Fibroblast of lung (primary cell): ENCODE measurements at places on chromosomes 7 and 10. TPM values are rescaled to one million over a fixed set of nuclear protein-coding genes. Genes with fewer than 3 reads are reported as not detected.
A peak's percentile ranks its signal among the peaks of the same experiment; 100 is the strongest.

DNA sequence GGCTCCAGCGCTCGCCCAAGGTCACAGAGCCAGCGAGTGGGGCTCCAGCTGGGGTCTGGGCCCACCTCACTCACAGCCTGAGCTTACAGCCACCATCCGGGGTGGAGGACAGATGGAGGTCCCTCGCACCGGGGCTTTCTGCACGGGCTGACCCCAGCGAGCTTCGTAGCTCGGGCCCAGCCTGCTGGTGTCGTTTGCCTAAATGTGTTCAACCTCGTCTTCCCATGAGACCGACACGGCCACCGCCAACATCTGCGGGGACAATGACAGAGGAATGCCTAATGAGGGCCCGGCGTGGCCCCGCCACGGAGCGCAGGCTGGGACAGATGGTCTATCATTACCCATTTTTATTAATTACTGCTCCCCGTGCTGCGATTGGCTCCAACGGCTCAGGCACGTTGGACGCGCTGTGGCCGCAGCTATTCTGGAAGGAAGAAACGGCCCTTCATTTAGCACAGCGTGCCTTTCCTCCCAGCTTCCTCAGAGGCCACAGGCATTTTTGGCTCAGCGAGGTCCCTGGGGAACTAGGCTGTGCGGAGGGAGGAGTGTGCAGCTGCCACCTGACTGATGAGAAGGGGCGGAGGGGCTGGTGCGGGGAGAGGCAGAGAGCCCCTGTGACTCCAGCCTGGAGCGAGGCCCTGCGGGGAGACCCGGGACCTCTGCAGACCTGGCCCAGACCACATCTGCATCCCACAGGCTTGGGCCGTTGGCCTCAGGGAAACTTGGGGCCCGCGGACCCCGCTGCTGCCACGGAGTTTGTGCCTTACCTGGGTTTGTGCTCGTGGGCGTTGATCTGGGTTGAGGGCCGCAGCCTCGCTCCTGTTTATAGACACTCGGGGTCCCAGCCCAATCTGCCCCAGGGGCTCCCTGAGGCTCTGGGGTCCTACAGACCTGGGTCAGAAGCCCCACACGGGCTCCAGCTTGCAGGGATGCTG is 22.9 kb upstream of the ELFN1 start:
- DNase-seq: peak; percentile 32

DNA sequence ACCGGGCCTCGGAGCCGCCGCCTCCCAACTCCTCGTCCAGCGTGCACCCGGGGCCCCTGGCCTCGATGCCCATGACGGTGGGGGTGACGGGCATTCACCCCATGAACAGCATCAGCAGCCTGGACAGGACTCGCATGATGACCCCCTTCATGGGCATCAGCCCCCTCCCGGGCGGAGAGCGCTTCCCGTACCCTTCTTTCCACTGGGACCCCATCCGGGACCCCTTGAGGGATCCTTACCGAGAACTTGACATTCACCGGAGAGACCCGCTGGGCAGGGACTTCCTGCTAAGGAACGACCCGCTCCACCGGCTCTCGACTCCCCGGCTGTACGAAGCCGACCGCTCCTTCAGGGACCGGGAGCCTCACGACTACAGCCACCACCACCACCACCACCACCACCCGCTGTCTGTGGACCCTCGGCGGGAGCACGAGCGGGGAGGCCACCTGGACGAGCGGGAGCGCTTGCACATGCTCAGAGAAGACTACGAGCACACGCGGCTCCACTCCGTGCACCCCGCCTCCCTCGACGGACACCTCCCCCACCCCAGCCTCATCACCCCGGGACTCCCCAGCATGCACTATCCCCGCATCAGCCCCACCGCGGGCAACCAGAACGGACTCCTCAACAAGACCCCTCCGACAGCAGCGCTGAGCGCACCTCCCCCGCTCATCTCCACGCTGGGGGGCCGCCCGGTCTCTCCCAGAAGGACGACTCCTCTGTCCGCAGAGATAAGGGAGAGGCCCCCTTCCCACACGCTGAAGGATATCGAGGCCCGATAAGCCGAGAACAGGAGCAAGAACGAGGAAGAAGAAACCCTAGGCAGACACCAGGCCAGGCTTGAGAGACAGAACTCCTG is 341.5 kb upstream of the GALNT17 start:
- no peak for DNase-seq

- no peak for DNase-seq
Measured at GRCh38 chr7:55251313-55251712, 113.8 kb upstream of the LANCL2 start.

DNA sequence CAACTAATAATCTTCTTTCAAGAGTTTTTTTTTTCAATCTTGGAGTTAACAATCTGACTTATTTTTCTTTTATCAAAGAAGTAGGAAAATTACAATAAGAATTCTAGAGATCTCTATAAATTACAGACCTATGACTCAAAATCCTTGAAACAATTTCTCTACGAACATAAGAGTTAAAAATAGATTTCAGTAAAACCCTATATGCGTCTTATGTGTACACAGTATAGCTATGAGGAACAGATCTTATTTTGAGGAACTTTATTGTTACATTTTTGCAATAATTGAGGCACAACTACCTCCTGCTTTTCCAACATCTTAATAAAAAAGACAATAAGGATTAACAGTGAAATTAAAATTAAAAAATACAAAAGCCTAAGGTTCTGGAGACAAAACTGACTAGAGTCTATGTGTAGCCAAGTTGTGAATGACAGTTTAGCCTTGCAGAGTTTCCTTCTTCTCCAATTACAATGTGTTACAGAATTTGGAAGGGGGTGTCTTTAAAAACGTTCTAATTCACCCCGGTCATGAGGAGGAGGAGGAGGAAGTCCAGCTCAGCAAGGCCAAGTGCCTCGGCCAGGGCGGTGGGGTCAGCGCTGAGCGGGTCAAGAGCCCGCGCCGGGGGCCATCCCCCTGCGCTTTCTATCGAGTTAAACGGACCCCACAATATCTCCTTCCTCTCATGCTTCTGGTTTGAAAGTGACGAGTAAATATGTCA is 40.5 kb downstream of the AMZ1 start:
- DNase-seq: peak; percentile 27

GRCh38 chr10:122054048-122055025 is 65.4 kb downstream of the TACC2 start:
- DNase-seq: peak; percentile 48

DNA sequence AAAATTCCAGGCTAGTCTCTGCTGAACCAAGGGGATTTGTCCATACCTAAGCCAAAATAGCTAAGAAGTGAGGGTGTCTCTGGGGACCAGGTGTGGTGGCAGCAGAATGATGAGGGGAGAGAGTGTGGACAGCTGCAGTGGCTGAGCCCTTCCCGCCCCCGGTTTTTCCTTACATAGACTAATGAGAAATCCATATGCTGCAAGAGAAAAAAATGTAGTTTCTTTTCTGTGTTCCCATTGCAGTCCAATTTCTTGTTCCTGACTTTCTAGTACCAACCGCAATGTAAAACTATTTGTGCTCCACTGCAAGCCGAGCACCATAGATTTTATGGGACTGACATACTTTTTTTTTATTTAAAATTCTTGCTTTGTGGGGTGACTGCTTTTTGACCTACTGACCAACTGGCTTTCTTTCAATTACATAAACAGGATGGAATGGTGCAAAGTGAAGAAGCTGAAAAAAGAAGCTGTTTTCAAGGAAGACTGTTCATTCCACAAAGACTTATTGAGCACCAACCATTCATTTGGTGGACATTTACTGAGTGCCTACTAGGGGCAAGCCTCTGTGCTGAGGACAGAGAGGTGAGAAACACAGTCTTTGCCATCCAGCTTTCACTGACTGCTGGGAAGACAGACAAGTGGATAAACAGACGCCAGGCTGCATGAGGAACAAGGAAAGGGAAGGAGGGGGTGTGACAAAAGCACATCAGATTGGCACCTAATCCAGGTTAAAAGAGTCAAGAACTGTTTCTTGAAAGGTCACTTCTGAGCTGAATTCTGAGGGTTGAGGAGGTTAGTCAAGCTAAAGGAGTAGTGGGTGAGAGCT is 9.8 kb downstream of the CEP41 start:
- DNase-seq: peak; percentile 93

GDF10 gene
- 8.0 and 25.1 TPM in 2 replicates for total RNA-seq

DNA sequence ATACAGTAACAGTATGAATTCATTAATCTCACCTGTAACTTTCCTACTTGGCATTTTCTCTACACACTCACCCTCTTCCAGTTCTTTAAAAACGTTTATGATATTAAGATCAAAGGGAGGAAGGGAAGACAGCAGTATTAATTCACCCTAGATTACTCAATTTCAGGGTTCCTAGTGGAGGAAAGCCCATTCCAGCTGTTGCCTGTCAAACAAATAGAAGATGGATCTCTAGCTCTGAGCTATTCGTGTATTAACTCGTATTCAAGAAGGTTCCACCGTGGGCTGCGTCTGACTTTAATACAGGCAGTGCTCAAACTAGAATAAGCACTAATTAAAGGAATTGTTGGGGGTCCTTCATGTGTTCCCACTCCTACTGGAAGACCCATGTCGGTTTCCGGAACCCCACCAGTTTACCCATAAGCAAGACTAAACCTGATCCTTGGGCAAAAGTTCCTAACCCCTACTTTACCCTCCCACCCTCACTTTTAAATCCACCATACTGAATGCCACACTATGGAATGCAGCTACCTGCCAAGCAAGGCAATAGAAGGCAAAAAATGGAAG is 2.1 kb downstream of the NANOS1 start:
- DNase-seq: no peak

C7orf33 gene
- not detected in 2 replicates for total RNA-seq

DNA sequence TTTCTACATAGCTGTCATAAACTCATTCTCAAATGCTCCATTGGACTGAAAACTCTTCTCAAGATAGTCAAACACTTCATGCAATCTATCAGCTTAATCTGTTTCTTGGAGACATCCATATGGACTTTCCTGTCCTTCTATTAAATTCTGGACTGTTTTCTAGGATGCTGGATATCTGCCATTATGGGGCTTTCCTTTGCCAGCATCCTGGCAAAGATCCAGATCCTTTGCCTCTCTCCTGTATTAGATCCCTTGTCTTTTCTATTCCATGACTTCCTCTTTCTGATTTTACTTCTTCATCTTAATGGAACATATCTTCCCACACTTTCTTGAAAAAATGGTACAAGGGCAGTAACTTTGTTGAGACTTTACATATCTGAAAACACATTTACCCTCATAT is 35.9 kb upstream of the SKAP2 start:
- DNase-seq: no peak

C10orf62 gene
- total RNA-seq: not detected in 2 replicates

- DNase-seq: peak; percentile 29
Measured at GRCh38 chr7:81725003-81725811, 44.6 kb downstream of the HGF start.

DNA sequence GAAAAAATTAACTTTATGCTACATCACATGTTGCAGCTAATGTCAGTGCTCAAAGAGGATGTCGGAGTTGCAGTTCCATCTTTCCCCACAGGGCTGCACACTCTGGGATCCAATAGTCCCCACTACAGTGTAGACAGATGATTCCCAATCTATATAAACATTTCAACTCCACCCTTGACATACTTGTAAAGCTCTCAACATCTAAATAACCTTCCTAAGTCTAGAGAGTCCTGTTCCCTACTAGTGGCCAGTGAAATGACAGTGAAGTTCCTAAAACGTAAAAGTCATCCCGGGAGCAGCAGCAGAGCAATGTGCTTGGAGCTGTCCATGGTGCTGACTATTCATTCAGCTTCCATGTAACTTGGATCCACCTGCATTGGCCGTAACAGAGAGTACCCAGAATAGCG is 145.1 kb downstream of the GRM8 start:
- peak; percentile 31 for DNase-seq

DNA sequence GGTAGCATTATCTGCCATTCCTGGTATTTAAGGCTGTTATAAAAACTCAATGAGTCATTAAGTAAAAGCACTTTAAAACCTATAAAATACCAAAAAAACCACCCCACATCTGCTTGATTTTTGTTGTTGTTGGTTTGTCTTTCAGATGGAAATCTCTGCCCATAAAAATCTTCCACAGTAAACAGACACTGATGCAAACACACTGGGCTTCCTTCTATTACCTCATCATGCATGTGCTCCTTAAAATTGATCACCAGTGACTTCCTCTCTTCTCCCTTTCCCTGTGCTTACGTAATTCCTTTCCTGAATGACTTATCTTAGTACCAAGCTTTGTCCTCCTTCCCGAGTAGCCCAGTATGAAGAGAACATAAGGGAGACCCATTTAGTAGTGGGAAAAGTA is 167.2 kb downstream of the EVX1 start:
- DNase-seq: peak; percentile 16

GRCh38 chr7:149245244-149245643 is 5.8 kb downstream of the ZNF212 start:
- no peak for DNase-seq

- no peak for DNase-seq
Measured at GRCh38 chr7:37728747-37729146, 45.2 kb downstream of the GPR141 start.
